ENCODE measurements at places on chromosomes 5 and 9.

DNA sequence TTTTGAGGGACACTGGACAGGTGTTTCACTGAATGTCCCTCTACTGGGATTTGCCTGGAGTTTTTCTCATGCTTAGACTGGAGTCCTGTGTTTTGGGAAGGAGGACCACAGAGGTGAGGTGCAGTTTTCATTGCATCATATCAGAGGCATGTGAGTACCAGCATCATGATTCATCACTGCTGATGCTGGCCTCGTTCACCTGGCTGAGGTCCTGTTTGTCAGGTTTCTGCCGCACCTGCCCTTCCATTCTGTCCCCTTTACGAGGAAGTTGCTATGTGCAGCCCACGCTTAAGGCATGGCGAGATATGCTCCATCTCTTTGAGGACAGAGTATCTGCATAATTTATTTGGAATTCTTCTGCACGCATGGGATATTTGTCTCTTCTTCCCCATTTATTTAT is 162.1 kb downstream of the TENT4A start:
- no peak for DNase-seq

GRCh38 chr5:155926031-155926430 is 400.9 kb upstream of the SGCD start:
- DNase-seq = no peak

DNA sequence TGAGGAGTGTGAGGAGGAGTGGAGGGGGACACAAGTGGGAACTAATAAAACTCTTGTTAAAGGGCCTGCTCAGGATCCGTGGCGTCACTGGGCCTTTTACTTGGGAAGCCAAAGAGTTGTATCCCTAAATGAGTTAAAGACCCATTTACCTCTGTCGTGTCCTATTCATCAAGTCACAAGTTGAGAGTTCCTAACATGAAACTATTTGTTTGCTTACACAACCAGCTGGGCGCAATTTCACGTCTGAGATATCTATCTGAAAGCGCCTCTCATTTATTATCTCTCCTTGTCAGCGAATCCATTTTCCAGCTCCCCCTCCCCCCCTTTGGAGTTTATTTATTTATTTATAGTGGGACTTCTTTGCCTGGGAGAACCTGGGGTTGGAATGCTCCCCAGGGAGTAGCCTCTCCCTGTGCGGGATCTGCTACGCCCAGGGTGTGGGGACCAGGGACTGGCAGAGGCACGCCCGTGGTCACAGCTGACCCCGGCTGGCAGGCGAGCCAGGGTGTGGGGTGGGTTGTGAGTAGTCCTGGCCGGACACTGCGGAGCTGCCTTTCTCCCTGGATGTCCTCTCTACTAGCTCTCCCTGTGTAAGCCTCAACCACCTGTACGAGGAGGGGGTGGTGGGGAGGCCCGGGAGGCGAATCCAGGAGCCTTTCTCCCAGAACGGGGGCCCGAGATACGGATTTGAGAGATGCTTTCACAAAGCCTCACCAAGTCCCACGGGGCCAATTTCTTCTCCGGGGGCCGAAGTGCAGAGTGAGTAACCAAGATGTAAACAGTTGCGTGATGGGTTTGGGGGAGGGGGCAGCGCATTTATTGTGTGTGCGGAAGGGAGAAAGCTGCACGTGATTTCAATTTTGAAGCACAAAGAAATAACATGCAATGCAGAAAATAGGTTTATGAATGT is 15.3 kb downstream of the NR2F1 start:
- no peak for DNase-seq

DNA sequence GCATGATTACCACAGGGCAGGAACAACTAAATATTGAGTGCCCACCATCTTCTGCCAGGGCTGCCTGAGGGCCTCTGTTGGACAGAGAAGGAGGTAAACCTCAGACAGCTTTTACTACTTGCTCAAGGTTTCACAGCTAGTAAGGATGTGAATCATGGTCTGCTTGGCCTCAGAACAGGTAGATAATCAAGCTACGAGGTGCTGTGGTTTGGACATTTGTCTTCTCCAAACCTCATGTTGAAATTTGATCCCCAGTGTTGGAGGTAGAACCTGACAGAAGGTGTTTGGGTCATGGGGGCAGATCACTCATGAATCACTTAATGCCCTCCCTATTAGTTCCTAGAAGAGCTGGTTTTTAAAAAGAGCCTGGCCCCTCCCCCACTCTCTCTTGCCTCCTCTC is 541.2 kb upstream of the TRPC7 start:
- no peak for DNase-seq

DNA sequence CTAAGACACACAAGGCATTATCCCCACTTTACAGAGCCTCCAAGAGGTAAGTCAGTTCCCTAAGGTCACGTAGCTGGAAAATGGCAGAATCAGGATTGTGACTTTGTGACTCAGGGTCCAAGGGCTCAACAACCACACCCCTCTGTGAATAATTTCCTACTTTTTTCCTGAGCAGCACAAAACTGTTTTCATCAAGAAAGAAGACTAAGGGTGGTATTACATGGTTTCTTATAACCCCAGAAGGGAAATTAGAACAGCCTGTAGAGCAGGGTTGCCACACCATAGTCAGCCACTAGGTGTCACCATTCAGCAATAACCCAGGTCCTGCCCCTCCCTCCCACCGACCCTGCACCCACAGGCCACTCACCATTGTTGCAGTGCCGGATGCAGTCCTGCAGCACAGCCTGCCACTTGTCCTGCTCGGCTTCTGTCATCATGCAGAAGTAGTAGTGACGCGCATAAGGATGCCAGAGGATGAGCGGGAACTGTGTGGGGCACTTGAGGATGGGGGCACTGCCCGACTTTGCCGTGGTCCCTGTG is 72.1 kb downstream of the LRSAM1 start:
- no peak for DNase-seq

DNA sequence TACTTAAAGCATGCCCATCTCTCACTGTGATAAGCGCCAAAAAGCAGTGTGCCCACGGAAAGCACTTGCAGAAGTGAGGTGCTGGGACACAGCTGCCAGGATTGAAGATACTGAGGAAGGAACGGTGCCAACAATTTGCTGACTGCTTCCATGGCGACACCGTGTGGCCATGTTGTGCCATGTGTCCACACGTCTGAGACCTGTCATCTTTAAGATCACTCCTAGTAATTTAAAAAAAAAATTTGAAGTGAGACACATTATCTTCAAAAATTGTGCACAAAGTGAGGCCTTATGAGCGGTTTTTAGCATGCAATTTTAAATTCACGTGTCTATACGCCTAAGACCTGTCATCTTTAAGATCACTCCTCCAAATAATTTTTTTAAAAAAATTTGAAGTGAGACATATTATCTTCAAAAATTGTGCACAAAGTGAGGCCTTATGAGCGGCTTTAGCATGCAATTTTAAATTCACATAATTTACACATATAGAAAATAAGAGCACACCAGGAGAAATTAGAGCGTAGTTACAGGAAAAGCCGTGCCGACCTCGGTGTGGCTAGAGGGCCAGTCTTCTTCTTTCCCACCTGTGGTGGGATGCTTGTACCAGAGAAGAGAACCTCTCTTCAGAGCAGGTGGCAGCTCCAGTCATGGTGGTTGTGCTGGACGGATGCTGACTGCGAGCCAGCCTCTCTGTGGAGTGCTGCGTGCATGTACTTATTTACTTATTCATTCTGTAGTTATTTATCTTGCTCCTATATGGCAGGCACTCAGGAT is 21.4 kb upstream of the FLT4 start:
- no peak for DNase-seq

GRCh38 chr9:36492865-36493264 is 79.8 kb upstream of the MELK start:
- DNase-seq = no peak

- DNase-seq = no peak
These were observed 607.9 kb upstream of the TLE4 start for GRCh38 chr9:78963911-78964310.

GRCh38 chr9:131824953-131825495 is 85.1 kb upstream of the RAPGEF1 start:
- DNase-seq = no peak

DNA sequence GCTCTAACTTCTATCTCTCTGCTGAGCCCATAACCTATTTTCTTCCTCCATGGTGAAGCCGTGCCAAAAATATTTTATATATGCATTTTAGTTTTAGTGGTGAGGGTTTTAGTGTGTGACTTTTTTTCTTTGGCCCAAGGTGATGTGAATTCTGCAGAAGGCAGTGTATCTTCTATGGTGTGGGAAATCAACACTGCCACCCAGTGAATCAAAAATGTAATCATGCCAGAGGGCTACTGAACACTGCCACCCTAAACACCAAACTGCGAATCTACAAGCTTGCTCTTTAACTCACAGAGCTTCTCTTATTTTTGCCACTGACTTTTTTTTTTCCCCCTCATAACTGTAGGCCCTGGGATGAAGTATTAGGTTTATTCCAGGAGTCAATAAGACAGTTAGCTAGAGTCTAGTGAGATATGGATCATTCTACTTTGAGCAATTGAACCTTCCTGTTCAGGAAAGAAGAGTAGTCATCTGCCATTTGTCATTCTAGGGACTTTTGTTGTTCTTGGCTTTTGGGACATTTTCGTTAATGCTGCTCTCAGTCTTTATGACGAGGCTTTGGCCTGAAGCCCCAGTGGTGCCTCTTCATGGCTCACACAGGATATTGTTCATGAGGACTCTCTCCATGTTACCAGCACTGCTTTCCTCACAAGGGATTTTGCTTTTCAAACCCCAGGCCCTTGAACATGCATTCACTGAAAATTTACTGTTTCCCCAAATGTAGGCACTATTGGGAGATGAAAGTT is 53.1 kb downstream of the C7 start:
- no peak for DNase-seq

- DNase-seq = peak; percentile 67
These were observed 41.1 kb downstream of the FGF1 start for GRCh38 chr5:142644640-142645361.

Data from right atrium auricular region (tissue), 2 donors.